ENCODE measurements at places on chromosomes 7 and 10. TPM values are rescaled to one million over a fixed set of nuclear protein-coding genes. Genes with fewer than 3 reads are reported as not detected.

- no peak for DNase-seq
- no peak overlapping the region for H3K27ac ChIP-seq
- no peak overlapping the region for H3K4me3 ChIP-seq
- H3K27me3 ChIP-seq, result no peaks in the 10 kb centered on the region
Measured at GRCh38 chr7:83925860-83926259, 268.7 kb downstream of the SEMA3A start.

KCND2 gene
- 3.6 TPM for total RNA-seq

DNA sequence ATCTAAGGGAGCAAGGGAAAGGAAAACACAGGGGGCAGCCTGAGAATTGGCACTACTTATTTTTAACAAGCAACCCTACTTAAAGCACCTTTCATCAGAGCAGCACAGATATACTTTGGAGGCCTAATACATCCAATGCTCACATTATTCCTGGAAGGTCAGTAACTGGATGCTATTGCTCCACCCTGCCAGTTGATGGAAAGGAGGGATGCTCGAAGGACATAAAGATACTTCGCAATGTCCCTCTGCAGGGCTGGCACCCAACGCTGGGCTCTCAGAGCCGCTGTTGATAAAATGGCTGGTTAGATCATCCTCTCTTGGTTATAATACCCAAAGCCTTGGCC lies 307.9 kb upstream of the AOAH start:
- no peak overlapping the region for H3K4me3 ChIP-seq
- H3K27me3 ChIP-seq, result no peaks in the 10 kb centered on the region
- no peaks in the 10 kb centered on the region for H3K36me3 ChIP-seq
- H3K27ac ChIP-seq, result peak overlapping the region; percentile 91
- peaks cover 5% of the 10 kb centered on the region for H3K4me1 ChIP-seq
- no peak for DNase-seq

GRCh38 chr10:77355844-77356243 lies 281.8 kb downstream of the KCNMA1 start:
- H3K36me3 ChIP-seq, result no peaks in the 10 kb centered on the region
- H3K27ac ChIP-seq, result no peak overlapping the region
- H3K4me3 ChIP-seq, result no peak overlapping the region
- no peaks in the 10 kb centered on the region for H3K27me3 ChIP-seq
- H3K4me1 ChIP-seq, result no peaks in the 10 kb centered on the region

DNA sequence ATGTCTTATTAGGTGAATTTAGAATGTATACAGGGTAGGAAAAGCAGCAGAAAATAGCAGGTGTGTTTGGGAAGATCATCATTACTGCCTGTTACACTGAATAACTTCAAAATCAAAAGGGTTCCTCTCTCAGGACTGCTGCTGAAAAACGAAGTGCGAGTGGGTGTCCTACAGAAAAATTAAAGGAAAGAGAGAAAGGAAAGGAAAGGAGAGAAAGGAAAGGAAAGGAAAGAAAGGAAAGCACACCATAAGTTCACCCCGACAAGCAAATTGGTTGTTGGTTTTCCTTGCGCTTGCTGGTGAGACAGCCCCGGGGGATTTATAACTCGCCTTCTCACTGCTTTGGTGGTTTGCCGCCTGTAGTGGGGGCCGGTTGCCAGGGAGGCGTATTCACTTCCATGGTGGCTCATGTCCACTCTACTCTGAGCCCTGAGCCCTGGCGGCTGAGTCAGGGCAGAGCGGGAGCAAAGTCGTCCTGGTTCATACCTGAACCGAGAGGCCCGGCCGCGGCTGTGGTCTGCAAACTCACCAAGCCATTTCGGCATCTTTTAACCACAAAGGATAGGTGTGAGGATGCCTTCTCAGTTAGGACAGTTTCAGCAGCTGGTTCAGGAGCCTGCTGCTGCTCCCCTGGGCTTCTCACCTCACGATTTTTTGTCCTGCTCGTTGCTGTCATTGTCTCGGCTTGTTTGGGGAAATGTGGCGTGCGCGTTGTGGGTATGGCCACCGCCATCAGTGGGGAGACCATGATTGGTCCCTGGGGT lies 26.1 kb downstream of the INPP5A start:
- H3K27ac ChIP-seq, result no peak overlapping the region
- no peaks in the 10 kb centered on the region for H3K27me3 ChIP-seq
- no peak overlapping the region for H3K4me3 ChIP-seq
- H3K36me3 ChIP-seq, result no peaks in the 10 kb centered on the region
- DNase-seq, result no peak

DNA sequence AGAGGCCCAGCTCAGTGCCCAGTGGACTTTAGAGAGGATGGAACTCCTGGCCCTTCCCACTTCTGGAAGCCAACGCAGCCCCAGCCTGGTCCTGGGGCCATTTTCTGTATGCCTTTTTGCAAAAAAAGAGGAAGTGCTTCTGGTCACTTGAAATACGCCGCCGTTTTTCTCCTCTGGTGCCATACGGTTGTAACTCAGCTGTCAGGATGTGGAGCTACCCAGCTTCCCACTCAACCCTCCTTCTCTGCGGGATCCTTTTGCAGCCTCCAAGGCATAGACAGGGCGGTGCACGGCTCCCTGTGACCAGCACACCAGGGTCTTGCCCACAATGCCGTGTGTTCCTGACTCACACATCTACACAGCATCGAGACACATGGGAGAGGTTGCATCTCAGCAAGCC lies 369.6 kb downstream of the TCERG1L start:
- no peak overlapping the region for H3K27ac ChIP-seq
- no peaks in the 10 kb centered on the region for H3K4me1 ChIP-seq
- H3K27me3 ChIP-seq, result no peaks in the 10 kb centered on the region
- no peak for DNase-seq
- H3K4me3 ChIP-seq, result no peak overlapping the region

- H3K4me1 ChIP-seq, result no peaks in the 10 kb centered on the region
- H3K4me3 ChIP-seq, result no peak overlapping the region
- DNase-seq, result no peak
- H3K27me3 ChIP-seq, result no peaks in the 10 kb centered on the region
Measured at GRCh38 chr7:27435461-27435860, 192.9 kb downstream of the EVX1 start.

FGL2 gene
- 17.4 TPM for total RNA-seq

- H3K27me3 ChIP-seq, result no peaks in the 10 kb centered on the region
- DNase-seq, result no peak
- H3K27ac ChIP-seq, result peak overlapping the region; percentile 91
- no peak overlapping the region for H3K4me3 ChIP-seq
- H3K36me3 ChIP-seq, result no peaks in the 10 kb centered on the region
Measured at GRCh38 chr7:158811894-158812293, 17.4 kb downstream of the ESYT2 start.

DNA sequence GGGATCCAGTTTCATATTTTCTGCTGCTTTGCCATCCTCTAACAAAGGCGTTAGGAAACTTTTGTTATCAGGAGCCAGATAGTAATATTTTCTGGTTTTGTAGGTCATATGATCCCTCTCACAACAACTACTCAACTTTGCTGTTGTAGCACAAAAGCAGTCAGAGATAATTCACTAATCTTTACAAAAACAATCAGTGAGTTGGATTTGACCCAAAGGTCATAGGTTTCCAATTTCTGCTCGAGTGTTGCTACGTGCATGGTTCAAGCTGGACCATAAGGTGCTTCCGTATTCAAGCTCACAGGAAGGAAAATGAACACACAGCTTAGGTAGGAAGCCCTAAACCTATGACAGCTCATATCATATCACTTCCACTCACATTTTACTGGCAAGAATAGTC lies 92.4 kb upstream of the SFMBT2 start:
- H3K27me3 ChIP-seq, result no peaks in the 10 kb centered on the region
- no peak overlapping the region for H3K4me3 ChIP-seq
- H3K27ac ChIP-seq, result no peak overlapping the region

GRCh38 chr7:109950821-109951564 lies 1139.9 kb upstream of the LRRN3 start:
- H3K4me1 ChIP-seq, result no peaks in the 10 kb centered on the region
- H3K27ac ChIP-seq, result no peak overlapping the region
- H3K4me3 ChIP-seq, result no peak overlapping the region
- DNase-seq, result no peak

VGF gene
- not detected for total RNA-seq

- H3K27ac ChIP-seq, result peak overlapping the region; percentile 21
- peaks cover 8% of the 10 kb centered on the region for H3K4me1 ChIP-seq
- H3K36me3 ChIP-seq, result no peaks in the 10 kb centered on the region
- no peak for DNase-seq
Measured at GRCh38 chr7:30351286-30351685, 66.9 kb downstream of the ZNRF2 start.

DNA sequence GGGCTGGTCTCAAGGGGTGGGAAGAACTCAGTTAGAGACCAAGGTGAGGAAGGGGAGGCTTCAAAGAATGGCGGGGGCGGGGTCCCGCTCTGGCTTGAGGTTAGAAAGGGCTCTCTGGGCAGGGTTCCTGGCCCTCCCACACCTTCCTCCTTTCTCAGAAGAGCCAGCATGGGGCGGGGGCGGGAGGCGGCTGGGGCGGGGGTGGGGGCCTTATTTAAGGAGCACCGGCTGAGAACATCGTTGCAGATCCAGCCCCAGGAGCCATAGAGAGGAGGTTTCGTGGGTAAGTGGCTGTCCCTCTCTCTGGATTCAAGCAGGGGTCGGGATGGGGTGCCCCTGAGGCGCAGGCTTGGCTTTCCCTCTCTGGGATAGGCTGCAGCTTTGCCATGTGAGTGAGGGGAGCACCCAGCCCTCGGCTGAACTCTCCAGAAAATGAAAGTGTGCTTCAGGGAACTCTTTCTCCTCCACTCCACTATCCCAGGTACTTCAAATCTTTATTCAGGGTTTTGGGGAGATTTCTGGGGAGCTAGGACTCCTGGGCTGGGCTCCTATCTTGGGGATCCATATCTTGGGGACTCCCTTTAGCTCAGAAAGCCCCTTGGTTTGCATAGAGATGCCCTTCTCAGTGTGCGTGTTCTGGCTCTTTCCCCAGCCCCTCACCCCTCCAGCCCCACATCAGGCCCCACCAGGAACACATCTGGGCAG lies 3.3 kb upstream of the CUEDC2 start:
- peaks cover 6% of the 10 kb centered on the region for H3K4me1 ChIP-seq
- peak overlapping the region; percentile 17 for H3K4me3 ChIP-seq
- no peak for DNase-seq
- H3K27me3 ChIP-seq, result no peaks in the 10 kb centered on the region
- H3K27ac ChIP-seq, result peak overlapping the region; percentile 63

DNA sequence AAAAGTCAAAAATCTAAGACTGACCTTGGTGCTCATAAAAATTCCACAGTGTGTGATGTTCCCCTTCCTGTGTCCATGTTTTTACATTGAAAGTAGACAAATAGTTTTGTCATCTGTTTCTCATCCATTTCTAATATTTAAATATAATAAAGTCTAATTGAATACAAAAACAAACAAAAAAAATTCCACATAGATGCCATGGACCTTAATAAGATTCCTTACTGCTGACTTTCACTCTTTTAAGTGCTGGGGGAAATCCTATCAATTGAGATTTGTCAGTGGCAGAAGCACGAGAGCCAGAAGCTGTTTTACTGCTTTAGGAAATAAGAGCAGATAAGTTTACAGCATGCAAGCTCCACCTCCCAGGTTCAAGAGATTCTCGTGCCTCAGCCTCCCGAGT lies 310.0 kb downstream of the ABCA13 start:
- no peaks in the 10 kb centered on the region for H3K36me3 ChIP-seq
- H3K4me1 ChIP-seq, result no peaks in the 10 kb centered on the region
- H3K27me3 ChIP-seq, result no peaks in the 10 kb centered on the region
- no peak overlapping the region for H3K4me3 ChIP-seq

DNA sequence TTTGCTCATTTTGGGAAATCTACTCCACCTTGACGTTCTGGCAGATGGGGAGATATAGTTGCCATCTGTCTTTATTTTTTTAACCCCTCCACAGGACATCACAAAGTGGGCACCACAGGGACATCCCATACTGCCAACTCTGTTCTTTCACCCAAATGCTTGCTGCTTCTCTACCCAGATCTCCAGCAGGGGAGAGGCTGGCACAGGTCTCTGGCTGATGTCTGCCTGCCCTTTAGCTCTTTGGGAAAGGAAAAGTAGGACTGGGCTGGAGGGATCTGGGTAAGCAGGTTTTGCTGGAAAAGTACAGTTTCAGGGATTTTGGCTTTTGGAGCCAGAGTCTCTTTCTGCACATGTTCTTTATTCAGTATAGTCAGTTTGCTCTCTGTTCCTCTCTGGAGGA lies 156.7 kb downstream of the ANLN start:
- H3K36me3 ChIP-seq, result no peaks in the 10 kb centered on the region
- no peaks in the 10 kb centered on the region for H3K27me3 ChIP-seq
- no peak overlapping the region for H3K4me3 ChIP-seq
- H3K27ac ChIP-seq, result no peak overlapping the region

HOXA13 gene
- total RNA-seq, result 0.16 TPM

DNA sequence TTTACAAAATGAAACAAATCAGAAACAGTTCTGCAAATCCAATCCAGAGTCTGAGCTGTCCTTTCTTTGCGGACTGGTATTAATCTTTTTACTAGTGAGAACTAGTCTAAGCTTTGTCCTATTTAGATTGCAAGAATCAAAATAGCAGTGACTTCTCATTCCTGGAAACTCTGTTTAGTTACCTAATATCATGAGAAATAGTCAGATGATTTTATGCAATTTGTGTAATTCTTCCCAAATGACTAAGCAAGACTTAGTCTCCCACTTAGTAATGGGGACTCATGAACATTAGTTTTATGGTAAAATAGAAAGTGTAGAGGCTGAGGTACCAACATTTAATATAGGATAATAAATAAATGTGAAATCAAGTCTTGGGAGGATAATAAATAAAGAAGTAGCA lies 341.3 kb downstream of the DNAJB9 start:
- no peaks in the 10 kb centered on the region for H3K27me3 ChIP-seq
- no peak overlapping the region for H3K27ac ChIP-seq
- H3K4me1 ChIP-seq, result no peaks in the 10 kb centered on the region

- no peak for DNase-seq
- no peak overlapping the region for H3K4me3 ChIP-seq
- H3K27me3 ChIP-seq, result no peaks in the 10 kb centered on the region
- H3K36me3 ChIP-seq, result no peaks in the 10 kb centered on the region
Measured at GRCh38 chr7:137718355-137718754, 128.4 kb downstream of the DGKI start.

DNA sequence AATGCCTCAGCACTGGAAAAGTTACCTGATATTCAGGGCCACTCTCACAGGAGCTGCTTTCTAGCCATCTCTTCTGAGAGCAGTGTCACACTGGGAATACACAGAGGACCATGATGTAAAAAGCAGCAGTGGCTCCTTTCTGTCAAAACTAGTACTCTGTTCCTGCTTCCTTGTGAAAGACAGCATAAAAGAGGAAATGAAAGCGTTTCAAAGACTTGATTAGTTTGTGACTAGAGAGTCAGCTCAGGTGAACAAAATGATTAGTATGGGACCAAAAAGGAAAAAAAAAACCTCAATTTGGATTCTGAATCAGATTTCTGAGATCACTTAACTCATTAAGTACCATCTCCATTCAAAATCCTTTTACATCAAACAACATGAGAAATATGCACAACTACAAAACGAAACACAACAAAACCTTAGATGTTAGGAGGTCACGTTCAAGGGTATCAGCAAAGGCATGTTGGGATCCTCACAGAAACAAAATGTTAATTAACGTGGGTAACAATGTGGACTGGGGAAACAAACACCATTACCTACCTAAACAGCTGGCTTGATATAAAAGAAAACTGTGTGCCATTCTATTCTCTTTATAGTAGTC lies 103.7 kb downstream of the MACC1 start:
- no peak overlapping the region for H3K4me3 ChIP-seq
- no peaks in the 10 kb centered on the region for H3K36me3 ChIP-seq
- no peak for DNase-seq
- no peak overlapping the region for H3K27ac ChIP-seq
